Naive B cell (primary cell): ENCODE measurements at places on chromosomes 1 and 21.

DNA sequence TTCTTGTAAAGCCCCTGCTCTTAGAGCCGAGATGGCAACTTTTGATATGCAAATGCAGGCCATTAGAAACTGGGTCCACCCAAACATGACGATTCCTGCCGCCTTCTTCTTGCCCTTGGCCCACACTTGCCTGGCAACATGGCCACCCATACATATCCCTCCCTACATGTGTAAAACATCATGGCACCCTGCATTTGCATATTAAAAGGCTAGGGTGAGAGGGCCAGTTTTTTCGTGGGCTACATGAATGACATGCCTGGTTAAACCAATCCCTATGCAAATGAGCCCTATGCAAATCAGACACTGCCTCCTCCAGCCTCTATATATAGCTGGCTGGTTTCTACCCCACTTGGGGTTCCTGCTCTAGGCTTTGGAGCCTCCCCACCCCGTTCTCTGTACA, 18.8 kb downstream of the PLA2G2A start:
- no peak for DNase-seq

DNA sequence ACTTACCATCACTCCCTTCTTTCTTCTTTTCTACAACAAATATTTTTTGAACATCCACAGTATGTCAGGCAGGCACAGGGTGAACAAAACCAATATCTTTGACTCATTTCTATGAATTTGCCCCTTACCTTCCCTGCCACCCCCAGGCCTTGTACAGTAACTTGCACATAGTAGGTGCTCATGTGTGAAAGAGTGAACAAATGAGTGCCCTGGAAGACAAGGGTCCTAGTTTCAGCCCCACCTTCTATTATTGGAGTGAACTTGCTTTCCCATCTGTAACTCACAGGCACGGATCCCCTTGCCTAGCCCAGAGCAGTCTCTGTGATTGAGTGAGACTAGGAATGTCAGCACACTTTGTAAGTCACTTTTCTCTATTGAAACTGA, 12.8 kb downstream of the ZDHHC18 start:
- DNase-seq = no peak

GRCh38 chr1:156797212-156797871, 19.3 kb downstream of the SH2D2A start:
- DNase-seq = peak; percentile 25

DNA sequence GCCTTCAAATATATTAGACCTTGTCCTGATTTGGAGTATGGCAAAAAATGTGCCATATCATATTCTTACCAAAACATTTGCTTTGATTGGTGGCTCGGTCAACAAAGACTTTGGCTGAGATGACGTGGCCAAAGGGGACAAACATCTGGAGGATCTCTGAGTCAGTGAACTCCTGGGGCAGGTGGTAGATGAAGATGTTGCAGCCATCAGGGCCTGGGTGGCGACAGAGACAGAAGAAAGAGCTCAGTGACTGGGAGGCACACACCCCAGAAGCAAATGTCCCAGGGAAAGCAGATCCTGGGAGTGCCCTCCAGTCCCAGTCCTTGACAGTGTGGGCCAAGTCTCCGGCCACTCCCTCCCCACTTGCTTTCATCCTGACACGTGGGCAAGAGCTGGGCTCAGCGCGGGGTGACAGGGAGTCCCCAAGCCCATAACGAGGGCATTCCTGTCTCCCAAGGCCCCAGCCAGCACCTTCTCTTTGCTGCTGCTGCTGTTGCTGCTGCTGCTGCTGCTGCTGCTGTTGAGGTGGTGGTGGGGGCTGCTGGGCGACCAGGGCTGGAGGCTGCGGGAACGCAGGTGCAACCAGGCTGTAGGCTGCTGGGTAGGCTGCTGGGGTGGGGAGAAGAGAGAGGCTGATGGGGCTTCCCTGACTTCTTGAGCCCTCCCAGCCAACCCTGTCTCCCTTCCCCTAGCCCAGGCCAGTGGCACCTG, 10.7 kb downstream of the CELF3 start:
- no peak for DNase-seq

- DNase-seq = no peak
Observed at GRCh38 chr1:57741521-57741920, 317.7 kb upstream of the DAB1 start.

DNA sequence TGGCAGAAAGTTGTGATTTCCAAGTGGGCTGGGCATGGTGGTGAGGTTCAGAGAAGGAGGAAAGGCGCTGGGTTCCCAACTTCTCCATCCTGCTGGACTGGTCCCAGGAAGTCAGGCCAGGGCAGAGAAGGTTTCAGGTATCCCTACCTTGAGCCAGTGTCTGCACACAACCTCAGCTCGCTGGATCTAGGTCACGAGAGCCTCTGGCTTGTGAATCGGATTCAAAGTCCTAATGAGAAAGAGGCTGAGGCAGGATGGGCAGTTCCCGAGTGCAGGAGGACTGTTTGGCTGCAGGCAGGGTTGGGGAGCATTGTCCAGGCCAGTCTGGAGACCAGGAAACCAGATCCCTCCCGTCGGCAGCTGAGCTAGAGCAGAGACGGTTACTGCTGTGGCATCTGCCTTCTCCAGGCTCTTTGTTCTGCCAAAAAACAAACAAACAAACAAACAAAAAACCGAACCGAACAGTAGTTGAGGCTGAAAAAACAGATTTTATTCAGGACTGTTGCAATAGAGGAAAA, 19.5 kb upstream of the IGSF21 start:
- DNase-seq = no peak

- no peak for DNase-seq
Observed at GRCh38 chr21:40706176-40706575, 140.8 kb downstream of the DSCAM start.
